ENCODE measurements at places on chromosomes 5 and 9.
A peak's percentile ranks its signal among the peaks of the same experiment; 100 is the strongest.

- no peak for DNase-seq
Measured at GRCh38 chr9:21683484-21684175, 118.8 kb upstream of the MTAP start.

GRCh38 chr9:10254338-10254737 lies 358.5 kb downstream of the PTPRD start:
- no peak for DNase-seq

GRCh38 chr5:142253938-142254337 lies 70.9 kb downstream of the SPRY4 start:
- DNase-seq: no peak

DNA sequence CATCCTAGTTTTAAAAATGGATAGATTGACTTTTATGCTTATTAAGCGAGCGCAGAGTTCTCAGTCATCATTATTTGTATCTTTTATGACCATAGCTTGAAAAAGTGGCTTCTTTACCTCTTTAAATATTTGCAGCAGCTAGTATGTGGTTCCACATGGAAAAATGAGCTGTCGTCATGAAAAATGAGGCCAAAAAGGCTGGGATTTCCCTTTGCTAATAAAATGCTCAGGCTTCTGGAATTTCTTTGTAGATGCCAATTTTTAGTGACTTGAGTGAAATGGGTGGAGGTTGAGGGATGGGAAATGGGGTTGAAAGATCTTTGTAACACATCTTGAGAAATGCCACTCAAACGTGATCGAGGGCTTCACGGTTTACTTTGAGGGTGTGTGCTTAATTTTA lies 35.2 kb downstream of the RAI14 start:
- DNase-seq: no peak

DNA sequence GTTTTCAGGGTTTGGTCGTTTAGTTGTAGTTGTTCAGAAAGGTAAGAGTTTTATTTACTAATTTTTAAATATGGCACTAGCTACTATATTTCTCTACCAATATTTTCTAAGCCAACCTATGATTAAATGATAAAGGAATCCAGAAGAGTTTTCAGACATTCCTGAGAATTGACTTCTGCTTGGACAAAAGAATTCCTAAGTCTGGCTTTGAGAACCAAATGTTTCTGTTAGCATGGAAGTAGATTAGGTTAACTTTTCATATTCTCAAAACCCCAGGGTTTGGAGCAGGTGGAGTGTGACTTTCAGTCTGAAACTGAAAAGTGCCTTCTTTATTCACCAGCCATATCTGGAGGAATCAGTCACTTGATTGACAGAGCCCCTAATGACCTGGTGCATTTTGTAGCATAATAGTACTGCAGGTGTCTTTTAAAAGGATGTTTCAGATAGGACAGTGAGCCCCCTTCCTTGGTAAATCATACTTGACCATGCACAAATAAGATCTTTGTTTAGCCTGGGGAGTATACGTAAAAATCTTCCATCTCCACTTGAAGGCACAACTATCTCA lies 457.0 kb upstream of the ZNF462 start:
- no peak for DNase-seq

GRCh38 chr9:106864373-106865143 lies 1.6 kb downstream of the ZNF462 start:
- no peak for DNase-seq

DNA sequence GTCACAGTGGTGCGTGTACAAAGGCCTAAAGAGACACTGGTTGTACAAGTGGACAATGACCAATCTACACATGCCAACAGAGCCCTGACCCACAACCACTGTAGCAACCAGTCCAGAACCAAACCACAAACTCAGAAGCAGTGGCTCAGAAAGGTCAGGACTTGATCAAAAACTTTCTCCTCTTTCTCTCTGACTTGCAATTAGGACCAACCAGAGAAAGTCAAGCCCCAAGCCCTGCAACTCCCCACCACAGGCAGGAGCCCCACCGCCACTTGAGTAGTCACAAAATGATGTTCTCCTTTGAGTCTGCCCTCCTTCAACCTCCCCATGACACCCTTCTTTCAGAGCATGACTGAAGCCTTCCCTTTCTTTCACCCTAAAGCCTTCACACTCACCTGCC lies 291.8 kb downstream of the CDH10 start:
- no peak for DNase-seq

GRCh38 chr9:12922224-12922866 lies 147.5 kb downstream of the LURAP1L start:
- DNase-seq: no peak

DNA sequence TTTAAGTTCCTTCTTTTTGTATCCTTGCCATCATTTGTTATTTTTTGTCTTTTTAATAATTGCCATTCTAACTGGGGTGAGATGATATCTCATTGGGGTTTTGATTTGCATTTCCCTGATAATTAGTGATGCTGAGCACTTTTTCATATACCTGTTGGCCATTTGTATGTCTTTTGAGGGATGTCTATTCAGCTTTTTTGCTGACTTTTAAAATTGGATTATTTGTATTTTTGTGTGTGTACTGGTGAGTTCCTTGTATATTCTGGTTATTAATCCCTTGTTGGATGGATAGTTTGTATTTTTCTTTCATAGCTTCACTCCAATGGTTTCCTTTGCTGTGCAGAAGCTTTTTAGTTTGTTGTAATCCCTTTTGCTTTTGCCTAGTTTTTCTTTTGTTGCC lies 19.1 kb downstream of the RCL1 start:
- DNase-seq: no peak

DNA sequence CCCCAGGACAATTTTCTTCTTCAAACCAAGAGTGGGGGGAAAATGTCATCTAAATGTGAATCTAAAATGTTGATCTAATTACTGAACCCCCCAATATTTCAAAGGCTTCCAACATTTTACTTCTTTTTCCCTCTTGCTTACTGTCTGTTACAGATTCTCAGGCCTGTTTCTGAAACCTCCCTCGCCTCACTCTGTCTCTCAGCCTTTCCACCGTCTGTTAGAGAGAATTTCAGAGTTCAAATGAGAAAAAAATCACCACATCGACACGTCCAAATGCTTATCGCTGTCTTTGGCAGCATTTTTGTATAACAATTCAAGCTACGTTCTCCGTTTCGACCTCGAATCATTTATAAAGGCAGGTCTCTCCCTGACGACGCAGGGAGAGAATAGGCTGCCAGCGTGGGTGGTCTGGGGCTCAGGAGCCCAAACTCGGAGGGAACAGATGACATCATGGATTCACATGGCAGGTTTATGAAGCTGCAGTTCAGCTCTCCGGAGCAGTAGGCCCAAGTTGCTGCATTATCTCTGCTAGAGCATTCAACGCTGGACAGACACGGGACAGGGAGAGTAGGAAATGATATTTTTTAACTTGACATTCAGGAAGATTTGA lies 139.8 kb downstream of the GAS1 start:
- peak; percentile 71 for DNase-seq

Data from nephron progenitor cell (in vitro differentiated cells).